ENCODE measurements at places on chromosomes 2 and 18. TPM values are rescaled to one million over a fixed set of nuclear protein-coding genes. Genes with fewer than 3 reads are reported as not detected.

FBXO15 gene
- total RNA-seq, result 0.48 TPM

MEP1B gene
- 0.04 TPM for total RNA-seq

CPS1 gene
- 16.3 TPM for total RNA-seq

C2orf81 gene
- 3.2 TPM for total RNA-seq

LYG1 gene
- total RNA-seq, result 1.7 TPM

SERPINB2 gene
- 0.05 TPM for total RNA-seq

STARD6 gene
- not detected for total RNA-seq

LYPD6 gene
- 0.07 TPM for total RNA-seq

SH3BP4 gene
- total RNA-seq, result 38.9 TPM

CFAP210 gene
- total RNA-seq, result 0.31 TPM

CFLAR gene
- 97.8 TPM for total RNA-seq

ANKRD30BL gene
- total RNA-seq, result not detected

REG1B gene
- not detected for total RNA-seq

BCL11A gene
- 0.09 TPM for total RNA-seq
